Stomach (tissue), 19 donors: ENCODE measurements at places on chromosomes 3 and 15.

- no peak for DNase-seq
Observed at GRCh38 chr3:156480949-156481348, 74.0 kb downstream of the SSR3 start.

DNA sequence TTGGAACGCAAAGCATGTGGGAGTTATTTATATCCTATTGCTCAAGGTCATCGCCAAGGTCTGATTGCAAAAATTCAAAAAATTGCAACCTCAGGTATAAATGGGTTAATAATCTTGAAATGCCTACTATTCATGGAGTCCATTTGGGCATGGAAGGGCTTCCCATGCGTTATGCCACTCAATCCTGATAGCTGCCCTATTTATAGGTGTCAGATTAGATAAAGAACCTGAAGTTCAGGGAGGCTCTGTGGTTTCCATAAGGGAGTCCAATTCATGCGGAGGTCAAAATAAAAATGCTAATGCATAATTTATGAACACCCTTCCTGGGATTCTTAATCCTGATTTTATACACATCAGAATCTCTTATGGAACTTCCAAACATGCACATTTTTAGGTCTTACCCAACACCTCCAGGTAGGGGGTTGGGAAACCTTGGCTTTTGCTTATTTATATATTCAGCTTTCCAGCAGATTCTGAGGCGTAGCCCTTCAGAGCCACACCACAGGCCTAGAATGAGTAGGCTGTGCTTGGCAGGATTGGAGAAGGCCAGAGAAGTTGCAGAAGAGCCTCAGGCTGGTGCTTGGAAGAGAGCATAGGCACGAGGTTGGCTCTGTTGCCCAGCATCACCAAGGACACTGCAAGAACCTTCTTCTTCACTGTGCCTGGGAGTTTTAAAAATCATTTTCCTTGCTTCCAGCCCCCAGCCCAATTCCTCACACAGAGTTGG, 324.4 kb upstream of the CFAP20DC start:
- DNase-seq = no peak

GRCh38 chr3:21484057-21484827, 266.8 kb downstream of the ZNF385D start:
- peak; percentile 65 for DNase-seq

DNA sequence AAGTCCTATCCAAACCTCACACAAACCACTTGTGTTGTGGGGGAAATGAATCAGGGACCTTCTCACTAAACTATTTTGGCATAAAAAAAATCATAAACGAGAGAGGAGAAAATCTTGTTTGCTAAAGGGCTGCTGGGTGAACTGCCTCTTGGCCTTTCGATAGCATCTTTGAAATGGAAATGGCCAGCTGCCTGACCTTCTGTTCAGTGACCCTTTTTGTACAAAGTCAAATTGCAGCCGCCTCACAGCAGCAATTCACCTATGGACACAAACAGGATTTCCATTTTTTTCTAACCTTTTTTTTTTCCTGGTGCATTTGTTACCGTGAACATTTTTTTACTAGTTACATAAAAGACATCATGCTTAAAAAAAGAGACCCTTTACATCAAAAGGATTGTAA, 89.0 kb upstream of the ONECUT1 start:
- no peak for DNase-seq
